Right renal pelvis (tissue), 4 donors: ENCODE measurements at places on chromosomes 3 and 15.

- no peak for DNase-seq
Measured at GRCh38 chr15:41429003-41429890, 12.4 kb downstream of the RTF1 start.

- no peak for DNase-seq
Measured at GRCh38 chr3:41482134-41482533, 282.8 kb downstream of the CTNNB1 start.

GRCh38 chr3:114400371-114400770, 106.5 kb downstream of the TIGIT start:
- no peak for DNase-seq

DNA sequence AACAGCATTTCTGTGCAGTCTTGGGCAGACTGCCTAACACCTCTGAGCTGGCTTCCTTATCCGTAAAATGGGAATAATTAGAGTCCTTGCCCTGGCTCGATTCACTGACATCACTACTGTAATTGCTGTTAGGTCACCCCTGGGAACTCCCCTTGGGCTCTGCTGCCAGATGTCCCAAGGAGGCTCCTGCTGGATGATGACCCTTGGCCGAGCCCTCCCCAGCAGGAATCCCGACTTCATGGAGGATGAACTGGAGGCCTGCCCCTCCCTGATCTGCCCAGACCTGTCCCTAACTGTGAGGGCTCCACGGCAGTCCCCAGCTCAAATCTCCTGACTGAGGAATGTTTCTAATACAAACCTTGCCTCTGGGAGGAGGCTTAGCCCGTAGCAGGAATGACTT, 18.0 kb downstream of the ESYT3 start:
- no peak for DNase-seq

DNA sequence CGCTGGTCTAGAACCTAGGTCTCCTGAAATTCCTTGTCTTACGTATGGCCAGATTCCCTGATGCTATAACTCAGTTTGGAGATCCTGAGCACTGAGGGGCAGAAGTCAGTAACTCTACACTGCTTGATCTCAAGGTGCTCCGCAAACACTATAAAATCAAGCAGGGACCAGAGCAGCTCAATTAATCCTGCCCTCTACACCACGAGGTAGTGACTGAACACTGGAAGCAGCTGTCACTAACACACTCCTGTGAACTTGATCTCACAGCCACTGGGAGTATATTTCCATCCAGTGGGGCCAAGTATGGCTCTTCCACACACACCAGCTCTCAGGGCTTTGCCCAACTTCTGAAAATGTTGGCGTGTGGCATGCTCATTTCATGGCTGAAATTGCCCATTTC, 51.0 kb downstream of the EDEM1 start:
- no peak for DNase-seq

GRCh38 chr3:82157952-82158351, 396.5 kb upstream of the GBE1 start:
- DNase-seq, result no peak

DNA sequence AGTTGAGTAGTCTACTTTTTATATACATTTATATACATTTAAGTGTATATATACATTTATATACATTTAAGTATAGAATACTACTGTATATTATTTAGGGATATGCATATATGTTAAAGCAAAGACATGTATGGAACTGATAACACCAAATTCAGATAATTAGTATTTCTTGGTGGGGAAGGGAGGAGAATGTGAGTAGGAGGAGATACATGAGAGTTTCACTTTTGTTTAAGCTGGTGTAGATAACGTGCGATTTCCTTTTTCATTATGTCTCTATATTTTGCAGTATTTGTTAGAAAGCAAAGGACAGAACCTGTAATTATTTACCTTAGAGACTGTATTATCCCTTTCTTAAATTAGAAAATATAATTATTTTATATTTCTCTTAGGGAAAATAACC, 16.6 kb upstream of the NIT2 start:
- no peak for DNase-seq

DNA sequence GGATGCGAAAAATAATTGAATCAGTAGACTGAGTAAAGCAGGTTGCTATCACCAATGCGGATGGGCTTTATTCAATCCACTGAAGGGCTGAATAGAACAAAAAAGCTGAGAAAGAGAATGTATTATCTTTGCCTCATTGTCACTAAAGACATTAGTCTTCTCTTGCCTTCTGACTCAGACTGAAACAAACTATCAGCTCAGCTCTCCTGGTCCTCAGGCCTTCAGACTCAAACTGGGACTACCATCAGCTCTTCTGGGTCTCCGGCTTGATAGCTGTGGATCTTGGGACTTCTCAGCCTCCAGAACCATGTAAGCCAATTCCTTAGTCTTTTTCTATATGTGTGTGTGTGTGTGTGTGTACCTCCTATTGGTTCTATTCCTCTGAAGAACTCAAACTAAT, 12.6 kb downstream of the IFT57 start:
- no peak for DNase-seq

DNA sequence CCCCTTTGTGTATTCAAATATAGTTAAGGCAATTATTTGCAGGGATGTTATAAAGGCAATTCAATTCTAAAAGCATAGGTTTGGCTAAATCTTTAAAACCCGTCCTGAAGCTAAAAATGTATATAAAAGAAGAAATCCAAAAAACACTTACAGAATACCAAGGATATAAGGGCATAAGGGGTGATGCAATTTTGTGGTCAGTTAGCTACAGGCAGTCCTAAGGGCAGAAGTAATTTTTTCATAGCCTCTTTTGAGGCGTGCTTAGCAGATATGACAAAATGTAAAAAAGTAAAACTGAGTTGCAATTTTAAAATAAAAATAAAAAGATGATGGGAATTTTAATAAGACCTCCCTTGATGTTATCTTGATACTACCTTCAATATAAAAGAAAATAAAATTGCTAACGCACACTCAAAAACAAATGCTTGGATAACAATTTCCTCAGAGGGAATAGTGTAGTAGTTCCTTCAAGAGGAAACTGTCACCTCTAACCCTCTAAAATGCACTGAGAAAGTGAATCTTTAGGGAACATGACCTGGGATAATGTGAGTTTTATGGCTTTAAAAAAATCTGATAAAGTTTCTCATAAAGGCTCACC, 104.2 kb downstream of the MYH15 start:
- no peak for DNase-seq

- DNase-seq, result no peak
Measured at GRCh38 chr3:122977746-122978466, 49.7 kb downstream of the SEMA5B start.
